ENCODE measurements at places on chromosomes 11 and 22.

DNA sequence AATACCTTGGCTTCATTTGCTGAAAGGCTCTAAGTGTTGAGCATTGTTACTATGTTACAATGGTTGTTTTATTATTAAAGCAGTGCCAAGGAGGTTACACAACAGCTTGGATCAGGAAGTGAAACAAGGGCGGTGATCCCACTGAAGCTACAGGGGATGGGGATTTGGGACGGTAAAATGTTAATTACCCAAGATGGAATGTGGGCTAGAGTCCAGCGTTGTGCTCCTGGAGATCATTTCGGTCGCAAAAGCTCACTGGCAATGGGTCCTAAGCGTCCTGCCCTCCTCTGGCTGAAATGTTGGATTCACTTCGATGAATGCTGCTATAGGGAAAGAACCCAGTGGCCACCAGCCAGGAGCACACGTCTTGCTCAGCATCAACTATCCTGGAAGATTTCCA is 48.3 kb downstream of the FAM83F start:
- no peak for DNase-seq

- DNase-seq = no peak
Measured at GRCh38 chr11:17936790-17937189, 76.1 kb downstream of the SERGEF start.

GRCh38 chr11:61454520-61454919 is 24.6 kb downstream of the SDHAF2 start:
- no peak for DNase-seq

DNA sequence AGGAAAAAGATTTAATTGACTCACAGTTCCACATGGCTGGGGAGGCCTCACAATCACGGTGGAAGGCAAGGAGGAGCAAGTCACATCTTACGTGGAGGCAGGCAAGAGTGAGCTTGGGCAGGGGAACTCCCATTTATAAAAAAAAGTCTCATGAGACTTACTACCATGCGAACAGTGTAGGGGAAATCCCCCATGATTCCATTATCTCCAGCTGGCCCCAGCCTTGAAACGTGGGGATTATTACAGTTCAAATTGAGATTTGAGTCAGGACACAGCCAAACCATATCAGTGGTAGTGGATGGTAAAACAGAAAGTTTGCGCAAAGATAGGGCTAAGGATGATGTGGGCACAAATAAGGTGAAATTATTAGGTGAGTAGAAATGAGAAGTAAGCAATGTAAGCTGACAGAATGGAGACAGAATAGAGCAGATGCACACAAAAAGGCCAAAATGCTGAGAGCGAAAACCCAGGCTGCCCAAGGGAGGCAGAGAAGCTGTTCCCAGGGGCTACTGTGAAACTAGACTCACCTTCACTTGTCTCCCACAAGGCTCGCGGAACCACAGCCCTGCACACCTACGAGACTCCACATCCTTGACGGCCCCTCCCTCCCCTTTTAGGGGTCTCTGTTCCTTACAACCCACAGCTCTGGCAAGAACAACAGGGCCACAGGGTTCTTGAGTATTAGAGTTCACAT is 377.6 kb downstream of the CADM1 start:
- no peak for DNase-seq

- DNase-seq = no peak
Measured at GRCh38 chr11:79956061-79956460, 515.2 kb upstream of the TENM4 start.

DNA sequence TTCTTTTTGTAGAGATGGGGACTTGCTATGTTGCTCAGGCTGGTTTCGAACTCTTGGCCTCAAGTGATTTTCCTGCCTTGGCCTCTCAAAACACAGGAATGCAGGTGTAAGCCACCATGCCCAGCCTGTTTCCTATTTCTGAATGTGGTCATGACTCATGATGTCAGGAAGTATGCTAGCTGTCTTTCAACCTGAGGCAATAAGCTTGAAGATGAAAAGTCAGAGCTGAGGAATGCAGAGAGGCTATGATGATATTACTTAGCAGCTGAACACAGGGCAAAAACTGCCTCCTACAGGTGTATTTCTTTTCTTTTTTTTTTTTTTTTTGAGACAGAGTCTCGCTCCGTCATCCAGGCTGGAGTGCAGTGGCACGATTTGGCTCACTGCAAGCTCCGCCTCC is 9.0 kb upstream of the NUCB2 start:
- DNase-seq = peak; percentile 82

DNA sequence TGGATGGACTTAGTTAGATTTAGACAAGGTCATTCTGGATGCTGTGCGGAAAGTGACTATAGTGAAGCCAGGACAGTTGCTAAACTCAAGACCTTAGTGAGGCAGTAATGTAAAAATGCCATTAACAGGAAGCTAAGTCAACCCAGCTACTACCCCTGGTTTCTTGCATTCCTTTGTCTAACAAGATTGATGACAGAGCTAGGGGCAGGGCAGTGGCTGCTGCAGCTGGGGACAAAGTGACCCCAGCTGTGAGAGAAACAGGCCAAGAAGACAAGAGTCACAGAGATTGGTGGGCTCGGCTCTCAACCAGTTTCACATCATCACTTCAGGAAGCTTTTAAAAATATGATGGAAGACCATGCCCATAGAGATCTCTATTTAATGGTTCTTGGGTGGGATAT is 110.4 kb upstream of the POU2AF2 start:
- no peak for DNase-seq

DNA sequence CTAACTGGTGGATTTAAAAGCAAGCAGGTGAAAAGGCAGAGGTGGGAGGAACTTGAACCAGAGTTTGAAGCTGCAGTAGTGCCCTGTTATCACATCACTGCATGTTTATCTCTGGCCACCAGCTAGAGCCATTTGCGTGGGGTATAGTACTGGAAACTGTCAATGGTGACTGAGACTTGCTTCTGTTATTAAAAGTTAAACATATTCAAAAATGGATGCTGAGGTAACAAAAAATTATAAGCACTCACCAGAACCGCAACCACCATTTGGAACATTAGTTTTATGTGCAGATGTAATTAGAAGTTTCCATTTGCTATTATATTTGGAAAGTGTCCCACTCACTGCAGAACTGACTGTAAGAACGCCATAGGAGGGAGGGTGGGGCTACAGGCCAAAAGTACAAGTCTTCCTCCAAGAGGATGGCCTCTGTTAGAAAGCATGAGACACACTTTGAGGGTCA is 1.2 kb upstream of the CD59 start:
- no peak for DNase-seq

- no peak for DNase-seq
Measured at GRCh38 chr11:75809991-75810390, 5.0 kb upstream of the UVRAG start.

GRCh38 chr11:1836011-1836945 is 1.5 kb downstream of the SYT8 start:
- DNase-seq = no peak

DNA sequence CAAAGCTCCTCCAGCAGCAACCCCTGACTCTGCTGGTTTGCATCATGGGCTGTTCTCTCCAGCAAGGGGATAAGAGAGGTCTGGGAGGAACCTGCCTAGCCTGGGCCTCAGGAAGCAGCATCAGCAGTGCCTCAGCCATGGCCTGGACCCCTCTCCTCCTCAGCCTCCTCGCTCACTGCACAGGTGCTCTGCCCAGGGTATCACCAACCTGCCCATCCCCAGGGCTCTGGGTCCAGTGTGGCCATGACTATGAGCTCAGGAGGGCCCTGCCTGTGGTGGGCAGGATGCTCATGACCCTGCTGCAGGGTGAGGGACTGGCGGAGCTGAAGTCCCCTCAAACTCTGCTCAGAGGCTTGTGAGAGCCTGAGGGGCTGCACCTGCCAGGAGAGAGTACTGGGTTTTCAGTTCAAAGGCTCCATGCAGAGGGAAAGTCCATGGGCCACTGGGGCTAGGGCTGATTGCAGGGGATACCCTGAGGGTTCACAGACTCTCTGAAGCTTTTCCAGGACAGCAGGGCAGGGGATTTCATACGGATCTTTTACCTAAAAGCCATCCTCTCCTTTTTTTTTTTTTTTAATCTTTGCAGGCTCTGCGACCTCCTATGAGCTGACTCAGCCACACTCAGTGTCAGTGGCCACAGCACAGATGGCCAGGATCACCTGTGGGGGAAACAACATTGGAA is 115.8 kb upstream of the IGLL5 start:
- DNase-seq = no peak

GRCh38 chr11:133388975-133389568 is 143.2 kb downstream of the OPCML start:
- no peak for DNase-seq

- no peak for DNase-seq
Measured at GRCh38 chr22:29626497-29627195, 23.2 kb downstream of the NF2 start.

DNA sequence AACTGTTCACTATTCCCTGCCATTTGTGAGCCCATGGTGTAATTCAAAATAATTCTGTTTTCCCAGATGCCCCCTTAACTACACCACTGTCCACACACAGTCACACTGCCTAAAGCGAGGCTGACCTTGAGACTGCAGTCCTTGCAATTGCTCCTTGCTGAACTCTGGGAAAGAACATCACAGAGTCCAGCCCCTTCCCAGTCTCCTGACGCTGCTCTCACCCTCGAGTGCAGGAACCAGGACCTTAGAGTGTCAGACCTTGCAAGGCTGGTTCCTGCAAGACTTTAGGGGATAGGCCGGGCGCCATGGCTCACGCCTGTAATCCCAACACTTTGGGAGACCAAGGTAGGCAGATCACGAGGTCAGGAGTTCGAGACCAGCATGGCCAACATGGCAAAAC is 33.6 kb downstream of the AHNAK start:
- no peak for DNase-seq

GRCh38 chr11:16783321-16783801 is 44.9 kb downstream of the C11orf58 start:
- no peak for DNase-seq

- peak; percentile 54 for DNase-seq
Measured at GRCh38 chr22:46547179-46547882, 9.9 kb upstream of the CELSR1 start.

DNA sequence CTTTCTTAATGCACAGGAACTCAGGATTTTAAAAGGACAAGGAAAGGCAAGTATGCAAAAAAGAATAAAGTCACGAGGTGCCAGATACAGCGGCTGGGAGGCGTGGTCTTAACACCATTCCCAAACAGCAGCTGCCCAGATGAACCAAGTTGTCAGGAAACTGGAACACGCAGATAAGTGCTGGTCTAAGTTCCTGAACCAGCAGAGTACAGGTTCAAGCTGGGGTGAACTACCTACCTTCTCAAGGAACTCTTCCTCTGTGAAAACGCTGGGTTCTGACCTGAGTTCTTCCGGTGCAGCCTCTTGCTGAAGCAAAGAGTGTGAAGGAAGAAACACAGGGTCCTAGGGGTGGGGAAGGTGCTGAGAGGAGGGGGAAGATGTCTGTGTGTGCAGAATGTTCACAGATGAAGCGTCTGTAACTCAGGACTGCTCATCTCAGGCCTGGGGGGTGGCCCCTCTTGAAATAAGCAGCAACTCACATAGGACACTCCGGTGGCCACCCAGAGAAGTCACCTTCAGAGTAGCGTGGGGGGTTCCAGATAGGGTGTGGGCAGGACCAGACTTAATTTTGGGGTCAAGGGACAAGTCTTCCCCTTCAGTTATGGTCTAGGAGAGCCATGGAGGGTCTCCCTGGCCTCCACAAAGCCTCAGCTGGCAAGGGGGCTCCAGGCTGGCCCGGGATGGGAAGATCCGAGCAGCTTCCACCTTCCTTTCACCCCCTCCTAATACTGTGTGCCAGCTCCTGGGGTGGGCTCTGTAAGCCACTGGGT is 3.2 kb downstream of the TPST2 start:
- peak; percentile 19 for DNase-seq

DNA sequence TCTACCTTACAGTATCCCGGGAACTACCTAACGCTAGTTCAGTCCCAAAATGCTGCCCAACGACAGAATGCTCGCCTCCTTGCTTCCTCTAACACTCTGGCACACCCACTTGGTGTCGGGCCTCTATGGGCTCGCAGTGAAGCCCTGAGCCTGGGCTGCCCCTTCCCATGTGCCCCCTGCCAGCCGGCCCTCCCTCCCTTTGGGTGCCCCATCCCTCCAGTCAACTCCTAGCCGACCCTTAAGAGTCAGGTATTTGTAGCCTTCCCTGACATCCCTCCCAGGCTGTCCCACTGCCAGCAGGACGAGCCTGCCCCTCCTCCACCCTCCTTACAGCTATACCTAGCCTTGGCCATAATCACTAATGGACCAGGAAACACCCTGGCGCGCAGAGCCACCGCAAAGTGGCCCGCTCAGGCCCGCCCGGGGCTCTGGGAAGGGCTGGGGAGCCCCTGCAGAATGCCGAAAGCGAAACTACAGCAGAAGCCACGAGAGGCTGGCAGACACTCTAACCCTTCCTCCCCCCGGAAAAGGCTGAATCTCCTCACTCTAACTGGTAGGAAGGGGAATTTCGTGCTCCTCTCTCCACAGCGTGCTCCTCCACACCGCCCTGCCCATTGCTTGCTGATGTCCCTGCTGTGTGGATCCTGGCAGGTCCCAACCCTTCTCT is 8.2 kb downstream of the CBX7 start:
- DNase-seq = peak; percentile 15

DNA sequence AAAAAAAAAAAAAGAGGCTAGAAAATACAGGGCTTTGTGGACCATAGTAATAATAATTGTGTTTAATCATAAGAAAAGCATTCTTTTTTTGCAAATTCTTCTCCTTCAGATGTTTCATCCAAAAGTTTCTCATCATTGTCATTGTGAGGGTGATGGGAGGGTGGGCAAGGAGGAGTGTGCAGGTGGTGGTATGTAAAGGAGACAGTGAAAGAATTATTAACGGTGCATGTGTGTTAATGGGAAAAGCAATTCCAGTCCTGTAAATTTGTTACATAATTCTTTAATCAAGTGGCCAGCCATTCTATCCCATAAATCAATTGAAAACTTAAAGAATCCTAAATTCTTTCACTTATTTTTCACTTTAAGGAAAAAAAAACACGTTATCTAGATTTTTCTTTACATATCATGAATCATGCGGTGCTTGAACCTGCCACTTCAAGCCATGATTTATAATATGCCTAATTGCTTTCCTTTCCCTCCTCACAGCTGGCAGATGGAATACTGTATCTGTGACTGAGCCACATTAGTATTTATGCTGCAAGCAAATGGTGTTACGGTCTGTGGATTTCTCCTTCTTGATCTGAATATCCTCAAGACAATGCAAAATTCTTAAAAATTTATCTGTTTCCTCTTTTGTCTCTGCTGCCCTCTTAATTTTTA is 318.5 kb downstream of the JRKL start:
- no peak for DNase-seq

DNA sequence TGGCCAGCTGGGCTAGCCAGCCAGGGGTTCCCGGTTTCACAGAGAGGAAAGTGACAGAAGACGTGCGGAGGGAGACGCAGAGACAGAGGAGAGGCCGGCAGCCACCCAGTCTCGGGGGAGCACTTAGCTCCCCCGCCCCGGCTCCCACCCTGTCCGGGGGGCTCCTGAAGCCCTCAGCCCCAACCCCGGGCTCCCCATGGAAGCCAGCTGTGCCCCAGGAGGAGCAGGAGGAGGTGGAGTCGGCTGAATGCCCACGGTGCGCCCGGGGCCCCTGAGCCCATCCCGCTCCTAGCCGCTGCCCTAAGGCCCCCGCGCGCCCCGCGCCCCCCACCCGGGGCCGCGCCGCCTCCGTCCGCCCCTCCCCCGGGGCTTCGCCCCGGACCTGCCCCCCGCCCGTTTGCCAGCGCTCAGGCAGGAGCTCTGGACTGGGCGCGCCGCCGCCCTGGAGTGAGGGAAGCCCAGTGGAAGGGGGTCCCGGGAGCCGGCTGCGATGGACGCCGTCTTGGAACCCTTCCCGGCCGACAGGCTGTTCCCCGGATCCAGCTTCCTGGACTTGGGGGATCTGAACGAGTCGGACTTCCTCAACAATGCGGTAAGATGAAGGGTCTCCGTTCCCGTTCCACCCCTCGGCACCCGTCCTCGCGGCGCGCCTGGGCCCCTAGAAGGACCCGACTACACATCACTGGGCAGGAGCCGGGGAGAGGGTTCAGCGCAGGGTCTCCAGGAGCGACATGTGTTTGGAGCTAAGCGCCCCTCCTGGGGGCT is at the start of gene CREB3L1:
TSS of gene CREB3L1 (plus strand) at position 41 of the 765 bp plus-strand sequence. CDS start at position 491, 450 bp downstream.
- DNase-seq = no peak
